Uterus (tissue), 4 donors: ENCODE measurements at places on chromosomes 11 and 22. TPM values are rescaled to one million over a fixed set of nuclear protein-coding genes. Genes with fewer than 3 reads are reported as not detected.

GRCh38 chr11:59225017-59225416, 12.3 kb upstream of the MPEG1 start:
- H3K27me3 ChIP-seq = no peaks in the 10 kb centered on the region
- H3K4me1 ChIP-seq = no peaks in the 10 kb centered on the region
- H3K27ac ChIP-seq = no peak overlapping the region

- peak overlapping the region; percentile 81 for H3K27ac ChIP-seq
- DNase-seq = peak; percentile 46
- H3K4me1 ChIP-seq = no peaks in the 10 kb centered on the region
- H3K4me3 ChIP-seq = peak overlapping the region; percentile 99
- H3K27me3 ChIP-seq = no peaks in the 10 kb centered on the region
Observed at GRCh38 chr22:40635043-40635939, 1.2 kb downstream of the MRTFA start.

DNA sequence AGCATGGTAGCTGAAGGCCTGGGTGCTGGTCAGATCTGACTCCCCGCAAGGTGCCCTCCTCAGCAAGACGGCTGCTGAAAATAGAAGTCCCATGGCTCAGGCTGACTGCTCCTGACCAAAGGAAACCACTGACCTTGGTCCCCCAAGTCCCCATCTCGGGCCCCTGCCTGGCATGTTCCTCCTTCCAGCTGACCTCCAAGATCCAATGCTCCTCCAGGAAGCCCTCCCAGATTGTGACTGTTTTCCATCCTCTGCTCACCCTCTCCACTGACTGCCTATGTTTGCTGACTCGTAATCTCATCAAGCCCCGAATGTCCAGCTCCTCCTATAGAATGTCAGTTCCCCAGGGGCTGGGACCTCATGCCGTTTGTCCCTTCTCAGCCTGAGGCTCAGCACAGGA, 30.5 kb downstream of the ALX4 start:
- no peaks in the 10 kb centered on the region for H3K36me3 ChIP-seq
- DNase-seq = no peak
- H3K4me3 ChIP-seq = no peak overlapping the region
- H3K27ac ChIP-seq = no peak overlapping the region
- no peaks in the 10 kb centered on the region for H3K4me1 ChIP-seq

- H3K27ac ChIP-seq = no peak overlapping the region
- peak; percentile 53 for DNase-seq
- no peaks in the 10 kb centered on the region for H3K27me3 ChIP-seq
Observed at GRCh38 chr11:117819096-117820040, 5.2 kb downstream of the FXYD2 start.

Gene PRG3
- not detected for total RNA-seq

Gene KRTAP5-1
- total RNA-seq = not detected
